ENCODE measurements at places on chromosomes 13 and 19. TPM values are rescaled to one million over a fixed set of nuclear protein-coding genes. Genes with fewer than 3 reads are reported as not detected.

DNA sequence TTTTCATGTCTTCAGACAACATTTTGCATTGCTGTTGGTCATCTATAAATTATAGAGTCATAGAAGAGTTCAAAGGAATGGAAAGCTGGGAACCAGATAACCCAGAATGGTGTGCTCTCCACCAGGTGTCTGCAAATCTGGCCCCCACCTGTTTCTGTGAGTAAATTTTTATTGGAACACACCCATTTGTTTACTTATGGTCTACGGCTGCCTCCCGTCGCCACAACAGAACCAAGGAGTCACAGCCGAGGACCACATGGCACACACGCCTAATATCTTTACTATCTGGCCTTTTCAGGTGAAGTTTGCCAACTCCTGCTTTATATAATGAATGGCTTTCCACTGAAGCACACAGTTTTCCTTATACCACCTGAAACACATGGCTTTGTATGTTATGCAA, 58.2 kb downstream of the EFNB2 start:
- no peak overlapping the region for H3K4me3 ChIP-seq
- H3K36me3 ChIP-seq = no peaks in the 10 kb centered on the region
- DNase-seq = no peak

DNA sequence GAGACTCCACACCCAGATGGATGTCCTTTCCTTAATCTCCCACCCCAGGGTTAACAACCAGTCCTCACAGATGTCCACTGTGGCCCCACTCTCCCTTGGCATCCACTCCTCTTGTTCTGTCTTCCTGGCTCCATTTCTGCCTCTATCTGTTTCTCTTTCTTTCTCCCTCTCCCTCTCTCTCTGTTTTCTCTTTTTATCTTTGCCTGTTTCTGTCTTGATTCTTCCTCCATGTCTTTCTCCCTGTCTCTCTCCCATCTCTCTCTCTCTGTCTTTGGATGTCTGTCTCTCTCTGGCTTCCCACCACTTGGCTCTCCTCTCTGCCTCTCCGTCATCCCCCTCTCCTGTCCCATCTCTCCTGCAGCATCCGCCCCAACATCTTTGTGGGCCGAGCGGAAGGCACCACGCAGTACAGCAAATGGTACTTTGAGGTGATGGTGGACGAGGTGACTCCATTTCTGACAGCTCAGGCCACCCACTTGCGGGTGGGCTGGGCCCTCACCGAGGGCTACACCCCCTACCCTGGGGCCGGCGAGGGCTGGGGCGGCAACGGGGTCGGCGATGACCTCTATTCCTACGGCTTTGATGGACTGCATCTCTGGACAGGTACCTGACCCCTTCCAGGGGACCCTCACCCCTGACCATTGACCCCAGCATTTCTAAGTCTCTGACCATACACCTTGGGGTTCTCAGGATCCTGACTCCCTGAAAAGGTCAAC, 24.4 kb downstream of the RYR1 start:
- no peak for DNase-seq
- H3K4me3 ChIP-seq = no peak overlapping the region
- peaks cover 8% of the 10 kb centered on the region for H3K27me3 ChIP-seq
- no peak overlapping the region for H3K27ac ChIP-seq
- H3K4me1 ChIP-seq = no peaks in the 10 kb centered on the region

DNA sequence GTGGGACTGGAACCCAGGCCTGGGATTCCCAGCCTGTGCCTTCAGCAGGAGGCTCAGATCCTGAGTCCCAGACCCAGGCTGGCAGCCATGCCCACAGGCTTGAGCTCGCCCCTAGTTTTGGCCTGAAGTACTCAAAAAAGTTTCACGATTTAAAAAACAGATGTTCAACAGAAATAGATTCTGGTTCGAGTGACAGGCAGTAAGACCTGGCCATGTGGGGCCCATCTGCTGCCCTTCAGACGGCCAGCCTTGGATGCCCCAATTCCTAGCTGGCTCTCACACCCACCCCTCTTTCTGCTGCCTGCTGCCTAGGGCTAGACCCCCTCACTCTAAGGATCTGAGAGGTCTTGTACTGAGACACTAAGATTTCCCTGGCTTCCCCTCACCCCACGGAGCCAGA, 2.8 kb upstream of the DMPK start:
- no peak overlapping the region for H3K4me3 ChIP-seq
- peaks cover 45% of the 10 kb centered on the region for H3K36me3 ChIP-seq
- peaks cover 53% of the 10 kb centered on the region for H3K27me3 ChIP-seq
- H3K27ac ChIP-seq = no peak overlapping the region
- DNase-seq = no peak

DNA sequence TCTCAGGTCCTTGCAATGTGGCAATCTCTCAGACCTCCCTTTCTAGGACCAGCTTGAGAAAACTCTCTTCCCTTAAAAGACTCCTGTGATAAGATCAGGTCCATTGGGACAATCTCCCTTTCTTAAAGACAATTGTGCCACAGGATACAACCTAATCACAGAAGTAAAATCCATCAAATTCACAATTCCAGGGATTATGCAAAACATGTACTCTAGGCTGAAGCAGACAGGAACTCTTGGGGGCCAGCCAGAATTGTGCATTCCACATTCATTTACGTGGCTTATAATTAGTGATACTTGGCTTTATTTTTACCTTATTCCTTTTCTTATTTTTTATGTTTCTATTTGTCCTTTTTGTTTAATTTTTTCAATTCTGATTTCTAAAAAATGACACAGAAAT, 257.9 kb downstream of the KLF12 start:
- H3K27me3 ChIP-seq = no peaks in the 10 kb centered on the region
- H3K27ac ChIP-seq = peak overlapping the region; percentile 45
- peaks cover 21% of the 10 kb centered on the region for H3K36me3 ChIP-seq

GRCh38 chr19:3479177-3479833, 1.0 kb downstream of the SMIM24 start:
- peaks cover 12% of the 10 kb centered on the region for H3K4me1 ChIP-seq
- peak overlapping the region; percentile 83 for H3K4me3 ChIP-seq
- no peaks in the 10 kb centered on the region for H3K36me3 ChIP-seq
- no peak overlapping the region for H3K27ac ChIP-seq
- H3K27me3 ChIP-seq = no peaks in the 10 kb centered on the region

DNA sequence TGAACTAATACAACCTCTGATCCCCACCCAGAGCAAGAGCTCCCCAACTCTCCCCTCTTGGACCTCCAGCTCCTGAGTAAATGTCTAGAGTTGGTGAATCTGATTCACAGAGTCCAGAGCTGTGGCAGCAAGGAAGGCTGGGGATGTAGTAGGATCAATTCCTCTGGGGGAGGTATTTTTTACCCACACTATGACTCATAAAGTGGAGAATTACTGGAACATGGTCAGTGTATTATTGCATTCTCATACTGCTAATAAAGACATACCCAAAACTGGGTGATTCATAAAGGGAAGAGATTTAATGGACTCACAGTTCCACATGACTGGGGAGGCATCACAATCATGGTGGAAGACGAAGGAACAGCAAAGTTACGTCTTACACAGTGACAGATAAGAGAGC, 496.7 kb downstream of the EFNB2 start:
- no peaks in the 10 kb centered on the region for H3K36me3 ChIP-seq
- no peak overlapping the region for H3K27ac ChIP-seq
- H3K4me1 ChIP-seq = no peaks in the 10 kb centered on the region
- DNase-seq = no peak

- H3K4me1 ChIP-seq = no peaks in the 10 kb centered on the region
- H3K4me3 ChIP-seq = no peak overlapping the region
- peaks cover 10% of the 10 kb centered on the region for H3K27me3 ChIP-seq
- no peak overlapping the region for H3K27ac ChIP-seq
- H3K36me3 ChIP-seq = no peaks in the 10 kb centered on the region
Observed at GRCh38 chr13:31011193-31011860, 78.9 kb downstream of the TEX26 start.

- H3K36me3 ChIP-seq = no peaks in the 10 kb centered on the region
- H3K27me3 ChIP-seq = peaks cover 7% of the 10 kb centered on the region
- H3K4me3 ChIP-seq = no peak overlapping the region
- no peak overlapping the region for H3K27ac ChIP-seq
- no peaks in the 10 kb centered on the region for H3K4me1 ChIP-seq
Observed at GRCh38 chr19:29378543-29379080, 147.2 kb upstream of the VSTM2B start.

- peaks cover 62% of the 10 kb centered on the region for H3K4me1 ChIP-seq
- no peak overlapping the region for H3K27ac ChIP-seq
- H3K4me3 ChIP-seq = no peak overlapping the region
- DNase-seq = no peak
Observed at GRCh38 chr13:110698689-110699088, 7.2 kb downstream of the CARS2 start.

GRCh38 chr19:17448131-17448967, at the start of gene TMEM221:
Gene TMEM221, minus strand, starts transcription at chr19:17448668. Its CDS starts 206 bp downstream, at chr19:17448462.
- no peak within 1 kb of the TSS for H3K27ac ChIP-seq
- H3K4me3 ChIP-seq = peak within 1 kb of the TSS; percentile 68
- peaks cover 14% of the 10 kb centered on the region for H3K27me3 ChIP-seq
- H3K4me1 ChIP-seq = peaks cover 5% of the 10 kb centered on the region
- peak; percentile 34 for DNase-seq
- H3K36me3 ChIP-seq = no peaks in the 10 kb centered on the region

DNA sequence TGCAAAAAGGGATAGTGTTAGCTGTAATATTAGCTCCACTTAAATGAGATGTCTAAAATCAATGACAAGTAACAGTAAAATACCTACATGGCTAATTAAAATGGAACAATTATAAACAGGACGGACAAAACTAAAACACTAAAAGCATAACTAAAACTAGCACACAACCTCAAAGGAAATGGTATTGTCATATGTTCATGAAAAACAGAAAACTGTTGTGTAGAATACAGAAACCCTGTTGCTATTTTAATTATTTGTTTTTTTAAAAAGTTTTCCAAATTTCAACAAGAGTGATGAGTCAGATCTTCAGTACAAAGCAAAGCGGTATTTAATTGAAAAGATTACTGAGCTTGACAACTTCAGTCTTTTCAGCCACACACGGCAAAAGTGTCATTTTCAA, 4.2 kb downstream of the RCBTB2 start:
- no peaks in the 10 kb centered on the region for H3K36me3 ChIP-seq
- H3K4me1 ChIP-seq = peaks cover 21% of the 10 kb centered on the region
- H3K27ac ChIP-seq = no peak overlapping the region
- no peak overlapping the region for H3K4me3 ChIP-seq
- DNase-seq = no peak
- peaks cover 3% of the 10 kb centered on the region for H3K27me3 ChIP-seq

The RAVER1 gene
- total RNA-seq = 52.1 TPM

The DLEU7 gene
- total RNA-seq = not detected

The RGS9BP gene
- total RNA-seq = 0.16 TPM

The ZNF567 gene
- 17.6 TPM for total RNA-seq

The CLDND2 gene
- 1.7 TPM for total RNA-seq

The DCLK1 gene
- not detected for total RNA-seq

Measured in naive thymus-derived CD8-positive, alpha-beta T cell (primary cell).